CD4-positive, CD25-positive, alpha-beta regulatory T cell (primary cell): ENCODE measurements at places on chromosomes 7 and 10. TPM values are rescaled to one million over a fixed set of nuclear protein-coding genes. Genes with fewer than 3 reads are reported as not detected.
A peak's percentile ranks its signal among the peaks of the same experiment; 100 is the strongest.

DNA sequence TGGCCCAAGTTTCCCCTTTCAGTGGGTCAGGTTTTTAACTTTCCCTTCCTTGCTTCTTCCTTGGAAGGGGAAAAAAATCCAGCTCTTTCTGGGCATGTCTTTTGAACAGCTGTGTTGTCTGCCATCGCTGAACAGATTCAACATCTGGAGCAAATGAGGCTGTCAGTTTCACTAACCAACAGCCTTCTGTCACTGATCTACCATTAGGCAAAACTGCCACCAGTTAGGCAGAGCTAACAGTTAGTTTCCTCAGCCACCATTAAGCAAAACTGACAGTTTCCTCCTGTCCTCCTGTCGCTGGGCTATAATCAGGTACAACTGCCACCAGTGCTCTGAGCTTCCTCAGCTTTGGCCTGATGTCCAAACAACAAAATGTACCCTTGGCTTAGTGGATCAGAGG, 81.9 kb downstream of the NPTX2 start:
- no peak overlapping the region for H3K27ac ChIP-seq
- DNase-seq, result no peak
- no peaks in the 10 kb centered on the region for H3K27me3 ChIP-seq
- no peaks in the 10 kb centered on the region for H3K4me1 ChIP-seq
- H3K36me3 ChIP-seq, result no peaks in the 10 kb centered on the region
- no peak overlapping the region for H3K4me3 ChIP-seq

- no peak for DNase-seq
- no peaks in the 10 kb centered on the region for H3K36me3 ChIP-seq
- H3K27me3 ChIP-seq, result no peaks in the 10 kb centered on the region
- H3K4me1 ChIP-seq, result no peaks in the 10 kb centered on the region
- H3K4me3 ChIP-seq, result no peak overlapping the region
Measured at GRCh38 chr7:64630496-64630895, 35.4 kb upstream of the ZNF107 start.

- H3K4me3 ChIP-seq, result no peak overlapping the region
- no peaks in the 10 kb centered on the region for H3K4me1 ChIP-seq
- no peak overlapping the region for H3K27ac ChIP-seq
Measured at GRCh38 chr10:120941501-120941900, 90.3 kb downstream of the WDR11 start.

DNA sequence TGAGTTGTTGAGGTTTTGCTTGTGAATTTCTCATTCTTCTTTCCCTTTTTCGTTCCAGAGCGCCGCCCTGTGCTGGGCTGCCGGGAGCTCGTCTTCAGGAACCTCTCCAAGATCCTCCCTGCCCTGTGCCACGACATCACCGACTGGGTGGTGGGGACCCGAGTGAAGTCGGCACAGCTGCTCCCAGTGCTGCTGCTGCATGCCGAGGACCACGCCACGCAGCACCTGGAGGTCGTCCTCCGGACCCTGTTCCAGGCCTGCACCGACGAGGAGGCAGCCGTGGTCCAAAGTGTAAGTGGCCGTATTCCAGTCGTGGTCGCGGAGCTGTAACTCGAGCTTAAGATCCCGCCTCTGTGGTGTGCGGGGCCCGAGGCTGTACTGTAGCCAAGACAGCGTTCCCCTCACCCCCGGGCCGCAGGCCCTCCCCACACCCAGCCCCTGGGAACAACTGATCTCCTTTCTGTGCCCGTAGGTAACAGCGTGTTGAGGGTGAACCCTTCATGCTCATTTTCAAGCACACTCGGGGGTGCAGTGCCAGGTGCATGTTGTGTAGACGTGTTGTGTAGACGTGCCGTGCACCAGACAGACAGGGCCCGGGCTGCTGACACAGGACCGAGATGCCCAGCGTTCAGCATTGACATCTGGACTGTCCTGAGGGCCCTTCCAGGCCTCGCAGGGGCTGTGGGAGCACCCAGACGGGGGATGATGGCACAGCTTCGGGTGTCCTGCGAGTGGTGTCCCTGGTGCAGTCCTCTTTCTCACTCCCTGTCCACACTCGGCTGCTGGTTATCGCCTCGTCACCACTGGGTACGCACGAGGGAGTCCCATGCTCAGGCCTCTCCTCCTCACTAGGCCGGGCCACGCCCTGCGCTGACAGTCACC, 27.7 kb upstream of the PRKAR1B start:
- no peaks in the 10 kb centered on the region for H3K4me1 ChIP-seq
- H3K27me3 ChIP-seq, result no peaks in the 10 kb centered on the region
- no peak for DNase-seq
- H3K4me3 ChIP-seq, result no peak overlapping the region
- H3K36me3 ChIP-seq, result peaks cover 35% of the 10 kb centered on the region

DNA sequence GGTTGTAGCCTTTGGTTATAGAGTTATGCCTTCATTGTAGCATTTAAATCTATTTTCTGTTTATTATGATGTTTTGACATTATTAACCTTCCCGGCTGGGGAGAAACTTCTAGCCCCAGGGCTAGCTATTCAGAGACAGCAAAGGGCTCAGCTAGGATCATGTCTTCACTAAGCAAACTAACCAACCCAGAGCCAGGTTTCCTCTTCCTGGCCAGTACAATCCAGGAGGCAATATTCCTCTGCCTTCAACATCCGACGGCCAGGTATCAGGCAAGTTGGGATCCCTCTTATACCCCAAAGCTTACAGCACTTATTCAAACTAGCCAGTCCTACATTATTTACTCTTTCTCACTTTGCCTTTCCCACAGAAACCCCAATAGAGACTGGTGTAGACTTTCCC, 1060.7 kb upstream of the GHITM start:
- no peak for DNase-seq
- H3K4me3 ChIP-seq, result no peak overlapping the region
- no peaks in the 10 kb centered on the region for H3K27me3 ChIP-seq
- H3K36me3 ChIP-seq, result no peaks in the 10 kb centered on the region
- no peak overlapping the region for H3K27ac ChIP-seq

GRCh38 chr7:64849250-64849923, 53.7 kb upstream of the ZNF273 start:
- no peaks in the 10 kb centered on the region for H3K36me3 ChIP-seq
- H3K27me3 ChIP-seq, result no peaks in the 10 kb centered on the region
- H3K4me3 ChIP-seq, result no peak overlapping the region
- DNase-seq, result no peak

GRCh38 chr10:6383096-6383812, 180.5 kb downstream of the PFKFB3 start:
- peaks cover 10% of the 10 kb centered on the region for H3K4me1 ChIP-seq
- no peaks in the 10 kb centered on the region for H3K27me3 ChIP-seq
- DNase-seq, result no peak
- H3K4me3 ChIP-seq, result no peak overlapping the region

DNA sequence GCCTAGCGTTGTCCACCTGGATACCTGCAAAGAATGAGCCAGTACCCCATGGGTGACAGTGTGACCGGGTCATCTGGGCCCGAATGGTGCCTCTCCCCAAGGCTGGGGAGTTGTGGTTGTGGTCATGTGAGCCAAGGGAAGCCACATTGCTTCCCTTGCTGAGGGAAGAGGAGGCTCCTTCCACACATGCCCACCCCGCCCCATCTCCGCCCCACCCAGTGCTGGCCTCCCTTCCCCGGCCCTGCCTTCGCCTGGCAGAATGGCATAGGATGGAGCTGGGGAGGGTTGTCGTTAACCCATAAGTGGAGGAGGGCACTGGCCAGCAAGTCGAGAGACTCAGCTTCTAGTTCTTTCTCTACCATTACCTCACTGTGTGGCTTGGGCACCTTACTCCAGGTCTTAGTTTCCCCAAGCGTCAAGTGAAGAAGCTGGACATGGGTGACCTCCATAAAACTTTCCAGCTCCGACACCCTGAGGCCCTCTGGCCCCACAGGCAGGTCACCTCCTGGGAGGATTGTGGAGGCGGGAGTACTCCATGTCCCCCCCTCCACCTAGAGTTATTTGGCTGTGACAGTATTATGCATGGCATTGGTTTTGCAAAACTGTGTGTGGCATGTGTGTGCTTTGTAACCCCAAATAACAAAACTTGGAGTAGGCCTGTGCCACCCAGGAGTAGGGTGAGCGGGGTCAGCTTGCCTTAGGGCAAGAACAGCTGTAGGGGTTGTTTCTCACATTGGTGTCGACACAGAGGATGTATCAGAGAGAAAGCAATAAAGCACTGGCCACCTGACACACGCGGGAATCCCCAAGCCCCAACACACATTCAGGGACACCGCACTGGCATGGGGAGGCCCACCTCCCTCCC, 90.5 kb upstream of the MACROH2A2 start:
- no peak overlapping the region for H3K4me3 ChIP-seq
- H3K27ac ChIP-seq, result no peak overlapping the region
- H3K27me3 ChIP-seq, result peaks cover 4% of the 10 kb centered on the region
- DNase-seq, result no peak
- no peaks in the 10 kb centered on the region for H3K4me1 ChIP-seq

- H3K27me3 ChIP-seq, result peaks cover 2% of the 10 kb centered on the region
- H3K4me1 ChIP-seq, result no peaks in the 10 kb centered on the region
- no peaks in the 10 kb centered on the region for H3K36me3 ChIP-seq
- DNase-seq, result no peak
Measured at GRCh38 chr10:117911684-117912083, 135.1 kb downstream of the RAB11FIP2 start.

GRCh38 chr7:72217151-72217550, 195.0 kb downstream of the CALN1 start:
- H3K27me3 ChIP-seq, result no peaks in the 10 kb centered on the region
- H3K4me1 ChIP-seq, result no peaks in the 10 kb centered on the region
- DNase-seq, result no peak
- H3K4me3 ChIP-seq, result no peak overlapping the region

DNA sequence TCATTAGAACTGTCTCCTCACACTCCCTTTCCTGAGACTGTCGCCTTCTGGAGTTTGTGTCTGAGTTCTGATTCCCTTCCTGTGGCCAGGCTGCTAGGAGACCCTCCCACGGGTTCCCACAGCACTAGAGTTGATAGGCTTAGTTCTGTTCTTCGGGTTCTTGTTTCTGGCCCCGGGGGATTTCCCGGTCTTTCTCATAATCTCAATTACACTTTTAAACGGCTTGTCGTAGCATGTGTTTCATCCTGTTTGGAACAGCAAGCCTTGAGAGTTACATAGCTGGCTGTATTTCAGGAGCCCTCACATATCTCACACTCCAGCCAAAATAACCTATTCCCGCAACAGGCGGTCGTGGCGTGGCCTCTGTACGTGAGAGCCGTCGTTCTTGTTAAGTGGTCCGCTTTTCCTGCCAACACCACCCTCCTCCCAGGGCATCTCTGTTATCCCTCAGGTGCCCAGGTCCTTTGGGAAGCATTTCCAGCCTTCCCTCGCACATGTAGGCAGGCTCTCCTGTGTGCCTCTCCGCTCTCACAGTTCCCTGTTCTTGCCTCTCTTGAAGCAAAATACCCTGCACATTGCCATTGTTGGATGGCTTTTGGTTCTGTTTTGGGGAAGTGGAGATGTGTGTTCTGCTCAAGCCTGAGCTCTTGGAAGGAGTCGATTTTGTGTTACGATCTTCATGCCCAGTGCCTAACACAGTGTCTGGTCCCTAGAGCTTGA, 46.0 kb downstream of the CDC123 start:
- no peaks in the 10 kb centered on the region for H3K4me1 ChIP-seq
- no peak overlapping the region for H3K27ac ChIP-seq
- DNase-seq, result peak; percentile 27
- no peaks in the 10 kb centered on the region for H3K27me3 ChIP-seq
- H3K36me3 ChIP-seq, result peaks cover 55% of the 10 kb centered on the region

DNA sequence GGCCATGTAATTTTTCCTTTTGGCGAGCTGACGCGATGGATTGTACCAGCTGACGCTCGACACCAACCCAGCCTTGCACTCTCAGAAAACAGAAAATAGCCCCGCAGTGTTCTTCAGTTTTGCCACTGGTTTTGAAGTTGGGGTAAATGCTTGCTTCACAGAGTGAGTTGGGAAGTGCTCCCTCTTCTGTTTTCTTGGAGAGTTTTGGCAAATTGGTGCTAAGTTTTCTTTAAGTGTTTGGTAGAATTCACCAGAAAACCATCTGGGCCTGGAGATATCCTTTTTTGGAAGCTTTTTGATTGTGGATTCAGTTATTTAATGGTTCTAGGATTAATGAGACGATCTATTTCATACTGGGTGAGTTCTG, 252.8 kb downstream of the ELFN1 start:
- peak overlapping the region; percentile 47 for H3K4me3 ChIP-seq
- H3K36me3 ChIP-seq, result peaks cover 25% of the 10 kb centered on the region
- no peak overlapping the region for H3K27ac ChIP-seq

GRCh38 chr7:44724276-44724675, 24.4 kb upstream of the ZMIZ2 start:
- no peaks in the 10 kb centered on the region for H3K27me3 ChIP-seq
- no peaks in the 10 kb centered on the region for H3K36me3 ChIP-seq
- no peak overlapping the region for H3K27ac ChIP-seq

GRCh38 chr7:111873963-111874690, 311.8 kb upstream of the IMMP2L start:
- H3K27ac ChIP-seq, result no peak overlapping the region
- DNase-seq, result no peak

DNA sequence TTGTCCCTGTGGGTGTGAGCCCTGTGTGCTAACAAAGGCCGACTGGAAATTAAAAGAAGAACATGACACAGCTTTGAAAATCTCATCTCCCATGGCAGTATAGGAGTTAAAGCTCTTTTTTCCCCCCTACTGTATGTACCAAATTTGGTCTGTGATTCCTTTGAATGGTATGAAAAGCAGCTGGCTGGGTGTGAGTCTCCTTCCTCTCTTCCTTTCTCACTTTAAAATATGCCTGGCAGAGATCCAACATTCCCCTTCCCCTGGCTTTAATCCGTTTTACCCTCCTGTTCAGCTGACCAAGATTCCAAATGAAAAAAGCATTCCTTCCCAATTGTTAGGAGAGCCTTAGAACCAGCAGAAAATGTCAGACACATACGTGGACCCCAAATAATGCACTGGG, 225.0 kb upstream of the CELF2 start:
- peaks cover 8% of the 10 kb centered on the region for H3K27me3 ChIP-seq
- no peaks in the 10 kb centered on the region for H3K36me3 ChIP-seq
- H3K4me3 ChIP-seq, result no peak overlapping the region
- DNase-seq, result no peak

- no peaks in the 10 kb centered on the region for H3K36me3 ChIP-seq
Measured at GRCh38 chr10:86968271-86968993, at the start of gene ADIRF. Gene ADIRF, plus strand, starts transcription at chr10:86968482. Its CDS starts 63 bp downstream, at chr10:86968545.

DNA sequence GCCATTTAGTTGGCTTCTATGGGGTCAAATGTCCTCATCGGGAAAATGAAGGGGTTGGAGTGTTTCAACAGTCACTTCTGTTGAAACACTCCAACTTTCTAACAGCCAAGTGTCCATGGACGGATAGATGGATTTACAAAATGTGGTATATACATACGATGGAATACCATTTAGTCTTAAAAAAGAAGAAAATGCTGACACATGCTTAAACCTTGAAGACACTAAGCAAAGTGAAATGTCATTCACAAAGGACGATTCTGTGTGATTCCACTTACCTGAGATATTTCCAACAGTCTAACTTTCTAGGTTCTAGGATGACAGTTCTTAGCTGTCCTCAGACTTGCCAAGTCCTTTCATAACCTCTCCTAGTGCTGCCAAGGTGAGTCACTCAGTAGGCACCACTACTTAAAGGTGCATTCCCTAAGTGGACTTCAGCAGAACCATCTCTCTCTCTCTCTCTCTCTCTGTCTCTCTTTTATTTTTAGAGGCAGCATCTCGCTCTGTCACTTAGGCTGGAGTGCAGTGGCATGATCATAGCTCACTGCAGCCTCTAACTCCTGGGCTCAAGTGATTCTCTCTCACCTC, 69.0 kb downstream of the DENND2A start:
- H3K27ac ChIP-seq, result no peak overlapping the region
- H3K36me3 ChIP-seq, result no peaks in the 10 kb centered on the region
- DNase-seq, result no peak
- no peaks in the 10 kb centered on the region for H3K27me3 ChIP-seq
- no peak overlapping the region for H3K4me3 ChIP-seq
- H3K4me1 ChIP-seq, result no peaks in the 10 kb centered on the region

MNX1 gene
- total RNA-seq, result 0.67 TPM

ZNF655 gene
- 148 TPM for total RNA-seq

DMTF1 gene
- 167 TPM for total RNA-seq

SPDYE17 gene
- total RNA-seq, result not detected

ZNF727 gene
- total RNA-seq, result not detected

CFTR gene
- not detected for total RNA-seq

ZNF117 gene
- total RNA-seq, result 2.4 TPM

SRRM3 gene
- not detected for total RNA-seq

SOSTDC1 gene
- not detected for total RNA-seq
